ENCODE measurements at places on chromosomes 11 and 22.

GRCh38 chr22:39493759-39494158 is 8.3 kb upstream of the MIEF1 start:
- no peak for DNase-seq

- no peak for DNase-seq
Measured at GRCh38 chr11:110778343-110778742, 66.1 kb upstream of the ARHGAP20 start.

DNA sequence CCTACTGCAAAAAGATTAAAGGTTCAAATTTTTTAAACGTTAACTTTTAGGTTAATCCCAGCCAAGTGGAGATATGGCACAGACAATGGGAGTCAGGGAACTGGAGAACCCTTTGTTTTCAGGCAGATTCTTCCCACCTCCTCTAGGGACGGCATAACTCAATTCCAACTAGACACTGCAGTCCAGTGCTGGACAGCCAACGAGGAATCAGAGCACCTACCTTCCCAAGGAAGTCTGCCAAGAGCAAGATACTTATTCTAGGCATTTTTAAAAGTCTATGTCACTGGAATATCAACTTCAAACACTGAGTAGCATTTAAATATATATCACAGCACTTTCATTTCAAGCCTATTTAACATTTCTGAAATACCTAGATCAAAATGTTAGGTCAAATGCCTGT is 7.3 kb downstream of the CADM1 start:
- no peak for DNase-seq

GRCh38 chr11:78883506-78883905 is 308.8 kb upstream of the NARS2 start:
- DNase-seq: no peak

- no peak for DNase-seq
Measured at GRCh38 chr22:43213051-43213450, 26.1 kb upstream of the TTLL12 start.

GRCh38 chr11:4213746-4214145 is 119.1 kb downstream of the RRM1 start:
- DNase-seq: no peak

DNA sequence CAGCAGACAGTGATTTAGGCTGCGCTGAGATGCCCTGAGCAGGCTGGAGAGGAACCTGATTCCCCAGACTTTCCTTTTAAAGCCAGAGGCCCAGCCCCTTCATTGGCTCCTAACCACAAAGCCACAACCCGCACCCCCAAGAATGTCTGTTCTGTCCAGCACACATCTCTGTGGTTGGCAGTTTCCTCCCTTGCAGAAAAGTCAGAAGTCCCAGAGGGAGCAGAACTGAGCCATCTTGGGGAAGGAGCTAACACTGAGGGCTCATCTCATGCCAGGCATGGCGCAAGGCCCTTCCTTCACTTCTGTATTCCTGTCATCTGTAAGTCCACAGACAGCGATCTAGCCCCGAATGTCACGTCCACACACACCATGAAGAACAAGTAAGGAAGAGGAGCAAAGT is 97.1 kb upstream of the SYT13 start:
- no peak for DNase-seq

GRCh38 chr22:19873138-19873959 is 18.7 kb upstream of the GNB1L start:
- DNase-seq: no peak

DNA sequence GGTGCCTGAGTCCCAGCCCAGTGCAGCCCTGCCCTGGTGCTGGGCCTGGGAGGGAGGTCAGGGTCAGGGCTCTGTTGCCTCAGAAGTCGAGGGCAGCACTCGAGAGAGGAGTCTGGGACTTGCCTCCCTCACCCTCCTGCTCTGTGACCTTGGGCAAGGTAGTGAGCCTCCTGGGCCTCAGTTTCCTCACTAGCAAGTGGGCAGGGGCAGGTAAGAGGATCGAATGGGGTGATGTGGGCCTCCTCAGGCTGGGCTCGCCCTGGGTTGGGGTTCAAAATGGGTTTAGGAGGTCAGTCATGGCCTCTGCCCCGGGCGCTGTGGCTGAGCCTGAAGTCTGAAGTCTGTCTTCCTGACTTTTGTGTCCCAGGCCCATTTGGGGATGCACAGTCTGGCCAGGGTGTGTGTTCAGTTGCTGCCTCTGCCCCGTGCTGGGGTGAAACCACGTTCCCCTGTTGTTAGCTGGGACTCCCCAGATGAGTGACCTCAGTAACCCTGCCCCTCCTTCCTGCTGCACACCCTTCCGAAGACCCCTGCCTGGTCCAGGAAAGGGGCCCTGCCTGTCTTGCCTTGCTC is 40.9 kb upstream of the CELSR1 start:
- DNase-seq: no peak

DNA sequence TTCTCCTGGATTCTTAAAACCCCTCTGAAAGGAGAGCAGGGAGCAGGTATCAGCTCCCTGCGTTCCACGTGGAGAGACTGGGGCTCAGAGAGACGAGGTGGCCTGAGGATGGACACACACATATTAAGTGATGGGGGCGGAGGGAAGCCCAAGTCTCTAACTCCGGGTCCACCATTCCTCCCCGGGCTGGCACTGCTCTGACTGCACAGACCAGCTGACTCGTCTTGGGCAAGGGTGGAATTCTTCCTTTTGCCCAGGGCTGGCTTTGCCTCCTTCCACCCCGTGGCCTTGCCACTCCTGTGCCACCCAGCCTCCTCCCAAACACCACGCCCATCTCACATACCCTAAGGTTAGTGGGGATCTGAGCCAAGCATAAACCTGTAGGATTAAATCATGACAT is 65.0 kb downstream of the BUD13 start:
- DNase-seq: no peak

DNA sequence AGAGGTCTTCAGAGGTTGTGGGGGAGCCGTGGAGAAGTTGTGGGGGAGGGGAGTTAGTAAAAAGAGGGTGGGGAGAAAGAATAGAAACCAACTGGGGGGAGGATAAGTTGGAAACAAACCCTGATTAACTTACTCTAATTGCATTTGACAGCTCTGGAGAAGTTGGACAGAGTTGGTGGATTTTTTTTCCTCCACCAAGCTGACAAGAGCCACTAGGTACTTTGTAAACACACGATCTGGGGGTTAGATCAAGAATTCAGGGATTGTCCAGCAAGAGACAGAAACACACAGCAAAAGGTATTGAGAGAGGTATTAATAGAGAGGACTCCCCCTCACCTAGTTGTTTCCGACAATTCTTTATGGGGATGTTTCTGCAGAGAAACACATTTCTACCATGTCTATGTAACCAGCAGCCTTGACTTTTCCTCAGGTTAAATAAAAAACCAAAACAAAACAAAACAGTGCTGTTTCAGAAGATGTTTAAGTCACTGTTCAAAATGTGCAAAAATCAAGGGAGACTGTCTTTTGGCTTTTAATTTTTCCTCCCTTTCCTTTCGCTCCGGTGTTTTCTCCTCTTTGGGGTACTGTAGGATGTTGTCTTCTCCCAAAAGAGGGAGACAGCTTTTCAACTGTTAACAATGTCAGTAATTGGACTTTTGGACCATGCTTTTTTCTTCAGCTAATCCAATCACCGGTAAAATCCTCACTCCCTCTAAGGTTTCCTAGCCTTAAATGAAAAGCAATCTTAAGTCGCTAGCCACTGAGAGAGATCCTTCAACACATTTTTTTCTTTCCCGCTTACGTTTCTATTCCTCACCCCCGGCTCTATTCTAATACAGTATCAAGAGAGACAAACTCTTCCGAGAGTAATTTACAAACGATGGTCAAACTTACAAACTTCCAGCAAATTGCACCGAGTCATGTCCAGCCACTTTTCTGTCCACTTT is 708 bp downstream of the MAML2 start:
- DNase-seq: no peak

GRCh38 chr22:28911777-28912669 is 28.7 kb downstream of the ZNRF3 start:
- DNase-seq: no peak

DNA sequence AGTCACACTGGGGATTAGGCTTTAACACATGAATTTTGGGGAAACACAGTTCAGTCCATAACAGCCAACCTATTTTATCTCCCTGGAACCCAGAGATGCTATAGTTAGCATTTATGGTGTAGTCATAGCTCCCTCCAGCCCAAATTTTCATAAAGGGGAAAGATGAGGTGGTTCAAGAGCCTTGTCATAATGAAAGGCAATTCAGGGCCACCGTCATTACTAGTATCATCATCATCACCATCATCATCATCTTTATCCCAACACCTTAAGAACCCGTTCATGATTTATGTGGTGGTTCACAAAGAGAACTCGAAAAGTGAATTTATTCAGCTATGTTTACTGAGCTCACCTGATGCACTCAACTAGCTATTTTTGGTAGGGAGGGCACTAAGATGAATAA is 2.4 kb upstream of the TUBA8 start:
- DNase-seq: no peak
